ENCODE measurements at places on chromosomes 1 and 21. TPM values are rescaled to one million over a fixed set of nuclear protein-coding genes. Genes with fewer than 3 reads are reported as not detected.

Gene PGBD5
- total RNA-seq, result not detected

Gene ZNF683
- total RNA-seq, result not detected

Gene STUM
- total RNA-seq, result not detected

Gene GSTM5
- total RNA-seq, result 9.9 TPM

Gene TUT4
- total RNA-seq, result 27.0 TPM

Gene RUNX3
- not detected for total RNA-seq
